ENCODE measurements at places on chromosomes 7 and 10. TPM values are rescaled to one million over a fixed set of nuclear protein-coding genes. Genes with fewer than 3 reads are reported as not detected.

Gene TMEM196
- not detected for polyA plus RNA-seq

DNA sequence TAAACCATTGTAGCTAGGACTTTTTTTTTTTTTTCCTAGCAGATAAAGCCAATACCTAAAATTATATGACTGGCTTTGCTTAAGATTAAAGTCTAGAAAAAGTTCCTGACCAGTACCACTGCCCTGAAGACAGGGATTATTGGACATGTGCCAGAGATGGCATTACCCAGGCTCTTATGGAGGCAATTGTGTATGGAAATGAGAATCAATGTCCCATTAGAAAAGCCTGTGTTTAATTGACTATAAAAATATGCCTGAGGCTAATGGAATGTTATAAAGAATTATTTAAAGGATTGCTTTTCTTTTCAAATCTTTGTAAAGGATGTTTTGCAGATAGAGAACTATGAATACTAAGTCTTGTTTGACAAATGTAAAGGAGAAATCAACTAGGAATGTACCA is 196.7 kb downstream of the ANK3 start:
- no peak for DNase-seq

DNA sequence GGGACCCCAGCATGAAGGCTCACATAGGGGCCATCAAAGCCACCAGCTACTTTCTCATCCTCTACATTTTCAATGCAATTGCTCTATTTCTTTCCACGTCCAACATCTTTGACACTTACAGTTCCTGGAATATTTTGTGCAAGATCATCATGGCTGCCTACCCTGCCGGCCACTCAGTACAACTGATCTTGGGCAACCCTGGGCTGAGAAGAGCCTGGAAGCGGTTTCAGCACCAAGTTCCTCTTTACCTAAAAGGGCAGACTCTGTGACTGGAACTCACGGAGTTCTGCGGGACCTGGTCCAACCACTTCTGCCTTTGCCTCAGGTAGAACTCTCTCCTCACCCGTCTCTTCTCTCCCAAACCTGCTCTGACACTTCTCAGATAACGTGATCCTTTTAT is 945 bp downstream of the TAS2R40 start:
- no peak for DNase-seq

DNA sequence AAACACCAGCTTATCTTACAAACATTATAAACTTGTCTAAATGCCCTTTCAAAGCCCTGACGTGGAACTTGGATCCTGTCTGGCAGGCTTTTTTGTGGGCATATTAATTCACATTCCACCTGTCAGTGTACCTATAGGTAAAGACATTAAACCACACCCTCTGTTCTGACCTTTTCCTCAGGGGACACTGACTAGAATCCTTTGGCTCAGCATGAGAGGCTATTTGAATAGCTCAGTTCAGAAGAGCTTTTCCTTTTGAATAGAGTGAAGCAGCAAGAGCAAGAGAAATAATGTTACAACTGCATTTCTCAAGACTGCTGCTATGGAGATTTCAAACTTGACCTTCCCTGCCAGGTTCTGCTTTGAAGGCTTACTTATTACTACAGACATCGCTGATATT is 76.9 kb downstream of the CYP51A1 start:
- DNase-seq, result peak; percentile 35

Gene TMEM225B
- polyA plus RNA-seq, result 0.49 TPM

GRCh38 chr7:27187475-27188385 is 2.7 kb upstream of the HOXA11 start:
- DNase-seq, result no peak

GRCh38 chr10:47264797-47265281 is 35.2 kb upstream of the GDF10 start:
- no peak for DNase-seq

Gene PIP
- polyA plus RNA-seq, result 43.4 TPM

Gene CH25H
- polyA plus RNA-seq, result 25.2 TPM

DNA sequence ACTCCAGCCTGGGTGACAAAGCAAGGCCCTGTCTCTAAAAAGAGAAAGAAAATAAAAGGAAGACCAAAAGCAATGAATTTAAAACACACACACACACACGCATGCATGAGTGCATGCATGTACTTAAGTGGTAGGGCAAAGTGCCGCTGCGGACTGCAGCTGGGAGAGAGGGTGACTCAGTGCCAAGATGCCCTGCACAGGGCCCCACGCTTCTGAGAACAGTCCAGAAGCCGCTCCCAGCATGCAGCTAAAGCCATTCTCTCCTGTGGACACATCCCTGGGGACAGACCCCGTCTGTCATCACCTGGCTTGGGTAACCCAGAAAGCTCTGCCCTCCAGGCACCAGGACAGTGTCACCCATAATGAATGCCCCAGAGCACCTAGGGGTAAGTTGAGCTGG is 61.0 kb upstream of the MYL10 start:
- peak; percentile 29 for DNase-seq

DNA sequence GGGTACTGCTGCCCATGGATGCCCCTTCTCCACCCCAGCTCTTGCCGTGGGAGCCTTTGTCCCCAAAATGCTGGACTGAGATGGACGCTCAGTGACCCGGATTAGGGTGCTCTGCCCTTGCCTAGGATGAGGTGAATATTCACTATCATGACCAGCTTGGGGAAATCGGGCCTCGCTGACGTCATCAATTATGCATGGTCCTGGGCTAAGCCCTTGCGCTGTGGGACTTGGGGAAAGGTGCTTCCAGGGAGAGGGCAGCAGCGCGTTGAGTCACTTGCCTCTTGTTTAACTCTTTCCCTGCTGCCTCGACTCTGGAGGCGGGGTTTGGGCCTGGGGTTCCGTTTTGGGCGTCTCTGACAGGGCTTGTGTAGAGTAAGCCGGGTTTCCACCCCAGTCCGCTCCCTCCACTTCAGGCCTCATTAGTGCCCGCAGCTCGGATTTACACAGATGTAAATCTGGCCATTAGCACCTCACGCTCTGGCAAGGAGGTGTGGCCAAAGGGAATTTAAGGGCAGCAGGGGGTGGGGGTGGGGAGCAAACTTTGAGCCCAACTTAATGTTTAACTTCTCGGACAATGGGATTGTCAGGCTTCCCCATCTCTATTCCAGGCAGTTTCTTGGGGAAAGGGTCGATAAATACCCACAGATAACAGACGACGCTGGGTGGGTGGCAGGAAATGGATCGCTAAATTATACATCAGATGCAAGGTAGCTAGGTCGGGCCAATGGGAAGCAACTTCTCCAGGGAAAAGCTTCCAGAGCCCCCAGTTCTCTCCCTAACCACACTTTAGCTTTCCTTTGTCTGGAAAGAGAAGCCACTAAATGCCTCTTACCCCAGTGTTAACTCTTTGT is 51.3 kb upstream of the TCF7L2 start:
- peak; percentile 46 for DNase-seq

DNA sequence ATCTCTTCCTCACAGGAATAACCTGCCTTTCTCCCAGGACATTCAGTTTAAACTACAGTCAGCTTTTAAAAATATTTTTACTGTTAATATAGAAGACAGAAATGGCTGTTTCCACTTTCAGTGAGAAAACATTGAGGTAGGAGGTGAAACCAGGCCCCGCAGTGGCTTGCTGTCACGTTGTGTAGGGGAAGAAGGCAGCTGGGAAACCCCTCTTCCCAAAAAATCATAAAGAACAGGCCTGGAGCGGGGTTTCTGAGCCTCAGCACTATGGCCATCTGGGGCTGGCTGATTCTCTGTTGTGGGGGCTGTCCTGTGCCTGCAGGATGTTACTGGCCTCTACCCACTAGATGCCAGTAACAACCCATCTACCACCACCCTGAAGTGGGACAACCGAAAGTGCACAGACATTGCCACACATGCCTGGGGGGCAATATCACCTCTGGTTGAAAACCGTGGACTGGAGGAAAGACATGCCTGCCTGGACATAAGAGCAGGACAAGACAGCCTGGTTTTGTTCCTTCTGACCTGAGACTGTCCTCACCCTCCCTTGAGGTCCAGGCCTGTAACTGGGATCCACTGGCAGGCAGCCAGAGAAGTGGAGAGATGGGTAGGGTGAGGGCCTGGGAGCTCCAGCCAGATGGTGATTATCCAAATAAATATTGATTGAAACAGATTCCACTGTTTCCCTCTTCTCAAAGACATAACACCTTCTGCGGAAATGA is 43.9 kb downstream of the KCNH2 start:
- no peak for DNase-seq

Gene PKD2L1
- 1.5 TPM for polyA plus RNA-seq

Gene FKBP6
- polyA plus RNA-seq, result 0.08 TPM

GRCh38 chr7:121945066-121945465 is 72.1 kb downstream of the PTPRZ1 start:
- no peak for DNase-seq

Gene ACTL6B
- not detected for polyA plus RNA-seq

- no peak for DNase-seq
Observed at GRCh38 chr10:68578974-68579373, 18.8 kb downstream of the TET1 start.

DNA sequence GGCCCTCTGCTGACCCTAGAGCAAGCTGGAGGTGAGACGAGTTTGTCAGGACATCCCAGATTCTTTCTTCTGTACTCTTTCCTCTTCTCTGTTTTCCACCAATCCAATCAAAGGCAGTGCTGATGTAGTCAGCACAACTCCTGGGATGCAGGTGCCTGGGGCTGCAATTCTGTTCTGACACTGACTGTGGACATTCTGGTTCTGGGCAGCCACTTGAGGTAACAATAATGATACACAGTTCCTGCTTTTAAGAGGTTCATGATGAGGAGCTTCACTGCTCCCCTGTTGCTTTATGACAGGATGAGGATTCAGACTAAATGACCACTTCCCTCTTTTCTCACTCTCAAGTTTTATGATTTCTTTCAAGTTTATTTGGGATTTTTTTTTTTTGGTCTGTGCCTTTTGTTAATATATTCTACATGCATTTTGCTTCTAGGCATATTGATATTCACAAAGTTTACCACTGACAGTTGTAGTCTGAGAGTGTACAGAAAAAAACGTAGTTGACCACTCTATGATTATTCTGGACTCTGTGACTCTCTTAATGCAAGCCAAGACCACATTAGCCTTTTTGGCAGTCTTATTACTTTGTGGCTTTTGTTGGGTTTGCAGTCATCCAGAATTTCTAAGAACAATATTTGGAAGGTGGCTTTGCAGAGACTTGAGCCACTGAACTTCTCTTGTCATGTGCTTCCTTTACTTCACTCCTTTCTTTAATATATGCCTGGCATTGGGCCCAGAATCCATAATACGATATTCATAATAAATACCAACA is 247.6 kb downstream of the AUTS2 start:
- no peak for DNase-seq

GRCh38 chr7:100623951-100624824 is 11.8 kb downstream of the MOSPD3 start:
- DNase-seq, result no peak

Gene SPDYE8
- polyA plus RNA-seq, result not detected

- no peak for DNase-seq
Observed at GRCh38 chr7:55052081-55052480, 33.3 kb downstream of the EGFR start.

- no peak for DNase-seq
Observed at GRCh38 chr10:80814147-80814652, 276.5 kb downstream of the SH2D4B start.

Gene SAP25
- polyA plus RNA-seq, result 9.9 TPM

Gene ALOX5
- polyA plus RNA-seq, result 270 TPM

Gene SH3PXD2A
- 10.9 TPM for polyA plus RNA-seq

DNA sequence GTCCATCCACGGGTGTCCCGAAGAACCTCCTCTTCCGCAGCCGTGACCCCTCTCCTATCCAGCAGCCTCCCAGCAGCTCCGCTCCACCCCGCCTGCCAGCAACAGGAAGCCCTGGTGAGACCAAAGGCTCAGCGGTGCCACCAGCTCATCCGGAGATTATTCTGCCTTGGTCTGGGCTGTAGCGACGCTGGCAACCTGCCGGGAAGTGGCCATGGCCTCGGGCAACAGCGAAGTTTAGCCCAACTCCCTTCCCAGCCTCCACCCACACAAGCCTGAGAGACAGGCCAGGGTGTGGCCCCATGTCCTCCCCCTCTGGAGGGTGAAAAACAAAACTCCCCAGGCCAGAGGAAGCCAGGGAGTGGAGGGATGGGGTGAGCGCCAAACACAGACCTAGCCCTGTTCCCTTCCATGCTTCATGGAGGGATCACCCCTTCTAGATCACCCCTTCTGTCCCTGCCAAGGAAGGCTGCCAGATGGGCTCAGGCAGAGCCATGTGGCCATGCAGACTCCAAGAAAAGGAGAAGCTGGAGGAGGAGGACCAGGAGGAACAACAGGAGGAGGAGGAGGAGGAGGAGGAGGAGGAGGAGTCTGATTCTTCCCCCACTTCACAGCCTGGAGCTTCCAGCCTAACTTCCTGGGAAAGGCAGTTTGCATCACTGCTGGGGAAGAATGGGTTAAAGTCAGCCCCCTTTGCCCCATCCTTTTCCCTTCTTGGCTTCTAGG is 918 bp downstream of the CALHM2 start:
- peak; percentile 21 for DNase-seq

Gene CAMK1D
- 3.2 TPM for polyA plus RNA-seq

GRCh38 chr7:96931891-96932290 is 73.5 kb upstream of the DLX6 start:
- DNase-seq, result no peak

GRCh38 chr10:14382022-14382421 is 51.3 kb upstream of the FRMD4A start:
- DNase-seq, result no peak

Gene TMEM26
- polyA plus RNA-seq, result 0.41 TPM

- DNase-seq, result peak; percentile 68
Observed at GRCh38 chr7:39465055-39465929, 100.9 kb upstream of the YAE1 start.

Gene CYP2C8
- 0.53 TPM for polyA plus RNA-seq

DNA sequence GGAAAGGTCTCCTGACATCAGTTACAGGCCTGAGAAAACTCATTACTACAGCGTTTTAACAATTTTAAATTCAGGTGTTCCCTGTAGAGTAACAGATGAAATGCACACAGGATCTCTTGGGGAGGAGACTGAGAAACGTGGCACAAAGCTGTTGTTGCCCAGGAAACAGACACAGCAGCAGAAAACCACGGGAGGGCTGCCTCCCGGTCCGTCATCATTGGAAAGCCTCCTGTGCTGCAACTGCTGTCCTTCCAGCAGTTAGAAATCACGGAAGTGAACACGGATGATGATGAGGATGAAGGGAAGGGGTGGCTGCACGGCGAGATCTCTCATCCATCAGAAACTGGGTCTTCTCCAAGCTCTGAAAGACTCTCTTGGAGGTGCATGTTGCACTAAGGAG is 94.6 kb upstream of the RNF32 start:
- peak; percentile 11 for DNase-seq

Gene LFNG
- 28.6 TPM for polyA plus RNA-seq

Gene GRB10
- polyA plus RNA-seq, result 11.6 TPM

Gene NUTM2E
- polyA plus RNA-seq, result 0.85 TPM

DNA sequence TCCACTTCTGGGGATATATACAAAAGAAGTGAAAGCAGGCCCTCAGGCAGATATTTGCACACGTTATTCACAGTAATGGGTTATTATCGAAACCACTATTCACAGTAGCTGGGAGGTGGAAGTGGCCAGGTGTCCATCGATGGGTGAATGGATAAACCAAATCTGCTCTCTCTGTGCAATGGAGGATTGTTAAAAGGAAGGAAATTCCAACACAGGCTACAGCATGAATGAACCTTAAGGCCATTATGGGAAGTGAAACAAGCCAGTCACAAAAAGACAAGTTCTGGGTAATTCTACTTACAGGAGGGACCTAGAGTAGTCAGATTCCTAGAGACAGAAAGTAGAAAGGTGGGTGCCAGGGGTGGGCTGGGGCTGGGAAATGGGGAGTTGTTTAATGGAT is 48.5 kb upstream of the BHLHA15 start:
- DNase-seq, result no peak

All from lung (tissue), 17 donors.